Foreskin keratinocyte (primary cell): ENCODE measurements at places on chromosomes 6 and 20. TPM values are rescaled to one million over a fixed set of nuclear protein-coding genes. Genes with fewer than 3 reads are reported as not detected.
A peak's percentile ranks its signal among the peaks of the same experiment; 100 is the strongest.

- DNase-seq, result no peak
Observed at GRCh38 chr6:31393932-31394331, 9.5 kb upstream of the MICA start.

- no peak for DNase-seq
Observed at GRCh38 chr6:124205921-124206320, 402.3 kb downstream of the NKAIN2 start.

DNA sequence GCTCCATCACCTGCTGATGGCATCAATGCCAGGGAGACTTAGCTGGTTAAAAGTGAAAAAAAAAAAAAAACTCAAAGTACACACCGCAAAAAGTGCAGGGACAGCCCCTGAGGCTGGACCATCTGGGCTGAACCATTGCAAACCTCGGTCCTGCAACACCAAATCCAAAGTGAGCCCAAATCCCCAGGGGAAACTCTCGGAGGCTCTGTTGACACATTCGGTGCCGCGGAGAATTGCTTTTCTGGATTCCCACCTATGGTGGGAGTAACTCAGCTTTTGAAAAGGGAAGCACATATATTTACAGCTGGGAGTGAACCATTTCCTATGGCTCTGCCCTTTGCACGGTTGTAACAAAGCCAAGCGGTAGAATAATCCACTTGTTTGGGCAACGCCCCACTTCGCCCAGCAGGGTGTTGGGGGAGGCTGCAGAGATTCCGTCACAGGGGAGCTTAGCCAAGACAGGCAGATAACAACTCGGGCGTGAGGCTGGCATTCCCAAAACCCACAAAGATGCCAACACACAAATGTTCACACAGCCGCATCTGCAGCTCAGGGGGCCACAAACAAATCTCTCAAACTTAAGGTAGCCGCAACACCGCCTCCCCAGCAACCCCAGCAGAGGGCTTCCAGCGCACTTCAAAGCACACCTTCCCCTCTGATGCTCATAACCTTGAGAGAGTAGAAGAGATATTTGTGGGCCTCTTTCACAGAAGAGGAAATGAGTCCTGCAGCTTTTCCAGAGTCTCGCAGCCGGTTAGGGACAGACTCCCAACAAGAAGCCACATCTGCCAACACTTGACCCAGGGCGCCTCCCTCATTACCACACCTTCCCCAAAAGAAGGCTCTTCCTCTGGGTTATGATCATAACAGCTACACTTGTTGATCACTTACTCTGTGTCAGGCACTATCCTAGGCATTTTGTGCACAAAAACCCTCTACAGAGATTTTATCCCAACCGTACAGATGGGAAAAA is 11.4 kb downstream of the ZC3H12D start:
- DNase-seq, result peak; percentile 46

The MDFI gene
- 172 and 181 TPM in 2 replicates for polyA plus RNA-seq

DNA sequence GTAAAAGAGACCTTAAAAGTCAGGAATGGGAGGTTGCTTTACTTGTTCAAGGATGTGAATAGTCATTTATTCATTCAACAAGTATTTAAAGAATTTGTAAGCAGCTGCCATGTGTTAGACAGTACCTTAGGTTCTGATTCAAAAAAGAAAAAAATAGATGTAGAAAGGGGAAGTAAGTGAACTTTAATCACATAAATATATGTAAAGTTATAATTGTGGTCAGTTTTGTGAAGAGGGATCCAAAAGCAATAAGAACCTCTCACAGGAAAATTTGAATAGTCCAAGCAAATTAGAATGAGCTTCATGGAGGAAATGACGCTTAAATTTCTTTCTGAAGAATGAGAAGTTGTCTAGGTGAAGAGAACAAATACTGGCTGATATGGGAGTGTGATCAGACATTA is 596.1 kb upstream of the CITED2 start:
- no peak for DNase-seq

The APOM gene
- polyA plus RNA-seq, result 2.7 and 3.0 TPM in 2 replicates

- DNase-seq, result peak; percentile 38
Observed at GRCh38 chr6:116265041-116265829, 11.4 kb upstream of the TSPYL4 start.

DNA sequence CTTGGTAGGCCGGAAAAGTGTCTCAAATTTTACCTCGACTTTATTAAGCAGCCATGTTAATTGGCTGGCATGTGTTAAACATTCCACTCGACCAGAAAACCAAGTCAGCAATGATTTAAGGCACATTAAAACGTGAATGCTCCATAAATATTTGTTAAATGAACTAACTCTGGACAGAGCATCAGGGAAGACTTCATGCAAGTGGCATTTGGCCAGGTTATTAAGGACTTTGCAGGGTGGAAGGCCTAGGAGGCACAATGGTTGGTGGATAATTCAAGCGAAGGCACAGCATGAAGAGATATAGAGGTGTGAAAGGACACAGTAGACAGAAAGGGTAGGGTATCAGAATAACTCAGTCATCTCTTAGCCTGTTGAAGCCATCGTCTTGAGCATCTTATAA is 23.0 kb downstream of the ELOVL5 start:
- DNase-seq, result no peak

The BACH2 gene
- 0.17 and 0.27 TPM in 2 replicates for polyA plus RNA-seq

DNA sequence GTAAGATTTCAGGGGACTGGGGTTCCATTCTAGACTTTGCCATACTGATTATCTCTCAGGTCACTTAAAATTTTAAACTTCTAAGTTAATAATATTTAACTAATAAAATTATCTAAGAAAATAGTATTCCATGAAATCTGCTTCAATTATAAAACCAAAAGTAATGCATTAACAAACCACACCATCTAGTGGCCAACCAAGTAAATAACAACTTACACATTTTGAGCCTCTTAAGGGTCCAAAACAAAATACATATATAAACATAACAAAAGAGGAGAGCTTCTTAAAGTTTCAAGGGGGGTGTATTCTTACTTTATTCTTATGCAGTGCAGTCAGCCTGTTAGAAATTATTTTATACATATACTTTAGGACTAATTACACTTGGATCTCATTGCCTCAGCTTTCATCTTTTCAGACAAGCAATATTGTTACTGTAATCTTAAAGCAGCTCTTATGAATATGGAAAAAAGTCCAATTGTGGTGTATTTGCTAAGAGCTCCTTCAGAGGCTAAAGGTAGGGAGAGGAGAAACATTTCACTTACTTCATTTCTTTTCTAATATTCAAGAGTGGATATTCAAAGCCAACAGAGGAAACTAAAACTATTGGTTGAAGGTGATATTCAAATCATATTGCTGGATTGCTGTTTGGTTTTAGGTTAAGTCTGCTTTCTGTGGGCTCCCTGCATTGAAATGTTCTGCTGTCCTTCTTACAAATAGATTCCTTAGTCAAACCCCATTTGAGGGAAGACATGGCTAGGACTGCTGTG is 199.7 kb upstream of the SIM1 start:
- DNase-seq, result peak; percentile 21

The MAS1 gene
- polyA plus RNA-seq, result not detected in 2 replicates
